ENCODE measurements at places on chromosomes 2 and 18.

DNA sequence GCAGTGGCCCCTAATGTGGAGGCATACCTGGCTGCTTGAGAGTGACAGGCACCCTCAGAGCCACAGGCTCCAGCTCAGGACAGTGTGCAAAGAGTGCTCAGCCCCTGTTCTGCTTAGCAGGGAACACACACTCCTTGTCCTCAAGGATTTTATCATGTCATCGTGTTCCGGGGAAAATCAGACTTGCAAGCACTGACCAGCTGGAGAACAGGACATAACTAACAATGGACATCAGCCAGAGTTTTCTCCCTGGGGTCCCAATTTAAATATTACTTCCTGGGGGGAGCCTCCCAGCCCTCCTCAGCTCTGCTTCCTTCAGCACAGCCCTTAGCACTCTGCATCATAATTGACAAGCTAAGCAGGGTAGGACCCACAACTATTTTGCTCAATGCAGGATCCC lies 175.4 kb upstream of the ACAA2 start:
- DNase-seq = no peak

GRCh38 chr2:1656326-1656960 lies 87.9 kb downstream of the PXDN start:
- DNase-seq = no peak

DNA sequence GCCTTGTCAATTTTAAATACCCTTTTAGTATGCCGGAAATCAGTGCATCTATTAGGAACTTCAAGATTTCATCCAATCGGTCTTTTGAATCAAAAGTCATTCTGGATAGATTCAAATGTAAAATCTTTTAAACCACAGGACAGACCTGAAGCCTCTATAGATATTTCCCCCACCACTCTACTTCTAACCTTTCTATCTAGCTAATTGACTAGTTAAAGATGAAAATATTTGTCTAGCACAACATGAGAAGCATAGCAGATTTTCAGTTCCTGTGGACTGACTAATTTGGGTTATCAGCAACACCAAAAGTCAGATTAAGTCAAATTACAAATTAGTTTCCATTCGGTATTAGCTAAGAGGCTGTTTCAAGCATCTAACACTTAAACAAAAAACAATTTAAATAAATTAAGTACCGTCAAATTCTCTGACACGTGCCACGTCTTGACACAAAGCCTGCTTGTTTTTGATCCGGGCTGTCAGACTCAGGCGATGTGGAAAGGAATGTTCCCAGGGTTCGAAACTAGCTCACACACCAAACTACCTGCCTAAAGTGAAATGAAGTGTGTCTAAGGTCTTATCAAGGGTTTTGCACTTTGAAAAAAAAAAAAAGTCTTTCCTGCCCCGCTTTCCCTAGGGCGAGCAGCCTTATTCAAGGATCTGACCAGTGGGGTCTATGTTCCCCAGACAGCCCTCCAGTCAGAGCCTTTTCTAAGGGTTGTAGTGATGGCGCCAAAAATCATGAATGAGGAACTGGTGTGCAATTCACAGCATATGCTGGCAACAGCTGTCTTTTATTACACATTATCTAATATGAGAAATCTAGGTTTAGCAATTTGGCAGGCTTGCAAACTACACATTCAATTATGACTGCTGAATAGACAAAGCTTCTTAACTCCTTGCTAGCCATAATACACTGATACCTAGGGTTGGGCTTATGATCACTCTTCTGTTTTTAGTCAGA lies 4.7 kb downstream of the CYTIP start:
- no peak for DNase-seq

- DNase-seq = no peak
Observed at GRCh38 chr2:113005030-113005509, at the start of gene IL36A. Gene IL36A, plus strand, starts transcription at chr2:113005459. Its CDS starts 413 bp downstream, at chr2:113005872.

GRCh38 chr2:64065516-64065915 lies 46.3 kb upstream of the VPS54 start:
- DNase-seq = no peak

DNA sequence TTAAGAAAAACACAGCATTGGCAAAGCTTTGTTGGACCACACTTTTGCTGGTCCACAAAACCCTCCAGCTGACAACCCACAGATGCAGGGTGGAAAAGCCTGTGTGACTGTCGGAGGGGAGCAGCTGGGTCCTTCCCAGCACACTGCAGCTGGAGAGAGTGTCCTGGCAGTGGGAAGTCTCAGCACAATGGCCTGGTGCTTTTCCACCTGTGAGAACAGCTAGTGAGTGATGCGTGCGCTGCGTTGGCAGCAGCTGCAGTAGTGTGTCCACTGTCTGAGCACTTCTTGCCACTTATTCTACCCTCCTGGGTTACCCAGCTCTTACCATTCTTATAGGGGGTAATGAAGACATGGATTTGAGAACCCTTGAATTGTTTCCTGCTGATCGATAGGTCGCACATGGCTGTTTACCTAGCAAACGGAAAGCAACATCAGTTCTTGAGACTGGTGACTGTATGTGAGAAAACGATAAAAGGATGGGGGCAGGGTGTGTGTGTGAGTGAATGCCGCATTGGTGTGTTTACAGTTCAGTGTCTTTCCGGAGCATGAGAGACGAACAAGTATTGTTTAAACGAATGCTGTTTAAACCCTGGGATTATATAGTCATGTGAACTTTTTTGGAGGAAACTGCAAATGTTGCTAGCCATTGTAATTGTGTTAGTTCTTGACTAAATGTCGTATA lies 69.7 kb downstream of the LYPD6 start:
- DNase-seq = no peak

GRCh38 chr2:219430633-219431615 lies 3.7 kb upstream of the SPEG start:
- no peak for DNase-seq

Measured in omental fat pad (tissue), 4 donors.